D721Med (cell line): ENCODE measurements at places on chromosomes 12 and 14.

GRCh38 chr12:94178882-94179281 is 30.5 kb downstream of the PLXNC1 start:
- no peak for DNase-seq

DNA sequence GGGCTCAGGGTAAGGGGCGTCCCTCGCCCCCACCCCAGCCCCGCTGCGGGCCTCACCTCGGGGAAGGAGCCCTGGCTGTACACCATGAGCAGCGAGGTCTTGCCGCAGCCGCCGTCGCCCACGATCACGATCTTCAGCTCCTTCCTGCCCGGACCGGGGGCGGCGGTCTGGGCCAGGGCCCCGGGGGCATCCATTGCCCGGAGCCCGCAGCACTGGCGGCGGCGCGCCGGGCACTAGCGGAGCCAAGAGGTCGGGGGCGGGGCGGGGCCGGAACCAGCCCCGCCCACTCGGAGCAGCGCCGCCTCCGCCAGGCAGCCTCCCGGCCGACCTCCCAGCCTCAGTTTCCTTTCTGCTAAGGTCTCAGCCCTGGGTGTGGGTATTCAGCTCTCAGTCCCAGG is at the start of gene RHOF:
Gene RHOF, minus strand, starts transcription at position 249 of the 398 bp plus-strand sequence. Its CDS starts 55 bp downstream, at position 194.
- DNase-seq: no peak

GRCh38 chr12:98127854-98128253 is 387.5 kb upstream of the TMPO start:
- DNase-seq: no peak

- peak; percentile 29 for DNase-seq
Observed at GRCh38 chr14:77094672-77095284, 3.3 kb upstream of the CIPC start.

DNA sequence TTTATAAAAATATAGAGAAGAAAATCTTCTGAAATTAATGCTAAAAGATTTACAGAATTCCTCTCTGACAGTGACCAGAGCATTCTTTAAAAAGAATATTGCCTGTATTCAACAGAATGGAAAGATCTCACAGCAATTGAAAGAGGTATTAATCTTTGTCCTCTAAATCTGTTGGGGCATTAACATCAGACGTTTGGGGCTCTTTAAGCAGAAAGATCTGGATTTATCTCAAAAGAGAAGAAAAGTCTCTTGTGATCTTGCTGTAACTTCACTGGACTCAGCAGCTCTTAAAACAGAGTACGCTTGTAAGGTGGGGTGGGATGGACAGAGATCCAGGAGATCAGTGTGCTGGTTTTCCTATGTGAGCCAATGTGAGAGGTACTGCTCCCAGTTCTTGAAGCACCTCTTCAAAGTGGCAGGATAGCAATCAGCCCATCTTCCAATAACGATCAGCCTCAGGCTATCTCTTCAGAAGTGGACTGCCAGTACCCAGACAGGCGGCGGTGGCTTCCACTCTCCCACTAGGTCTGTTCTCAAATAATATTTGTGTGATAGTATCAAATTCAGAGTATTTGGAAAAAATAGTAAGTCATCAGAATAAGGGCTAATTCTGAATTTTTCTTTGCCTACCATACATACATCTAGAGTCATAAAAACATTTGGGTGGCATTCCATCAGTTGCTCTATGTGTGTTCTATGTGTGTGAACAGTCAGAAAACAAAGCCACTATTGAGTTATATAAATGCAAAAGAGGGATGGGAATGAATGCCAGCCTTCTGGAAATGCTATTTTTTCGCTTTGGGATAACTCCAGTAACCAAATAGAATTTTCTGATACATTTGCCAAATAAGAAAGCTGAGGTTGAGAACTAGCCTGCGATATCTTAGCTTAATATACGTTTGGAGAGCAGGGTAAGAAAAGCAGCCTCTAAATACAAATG is 237.4 kb upstream of the RGS6 start:
- no peak for DNase-seq

GRCh38 chr14:22263961-22264360 is 325.1 kb downstream of the DAD1 start:
- no peak for DNase-seq
